HFFc6 (cell line): ENCODE measurements at places on chromosomes 3 and 15. TPM values are rescaled to one million over a fixed set of nuclear protein-coding genes. Genes with fewer than 3 reads are reported as not detected.
A peak's percentile ranks its signal among the peaks of the same experiment; 100 is the strongest.

Gene RGMA
- 0.11 to 0.19 TPM in 2 of 3 replicates, not detected in the other for total RNA-seq

Gene HAPLN3
- total RNA-seq, result 9.3 to 16.8 TPM (median 14.5 TPM) in 3 replicates

Gene GOLGA8T
- total RNA-seq, result not detected in 3 replicates

Gene TMEM40
- not detected in 2 replicates for total RNA-seq

Gene DCLK3
- not detected in 3 replicates for total RNA-seq

Gene EFHB
- 0.27 to 1.2 TPM (median 0.96 TPM) in 3 replicates for total RNA-seq

Gene TRIM42
- total RNA-seq, result not detected in 3 replicates

Gene PIGZ
- total RNA-seq, result 4.3 to 4.6 TPM (median 4.3 TPM) in 3 replicates

Gene TFRC
- 129 to 131 TPM (median 131 TPM) in 3 replicates for total RNA-seq

Gene MTHFS
- 21.0 and 22.6 TPM in 2 replicates for total RNA-seq

DNA sequence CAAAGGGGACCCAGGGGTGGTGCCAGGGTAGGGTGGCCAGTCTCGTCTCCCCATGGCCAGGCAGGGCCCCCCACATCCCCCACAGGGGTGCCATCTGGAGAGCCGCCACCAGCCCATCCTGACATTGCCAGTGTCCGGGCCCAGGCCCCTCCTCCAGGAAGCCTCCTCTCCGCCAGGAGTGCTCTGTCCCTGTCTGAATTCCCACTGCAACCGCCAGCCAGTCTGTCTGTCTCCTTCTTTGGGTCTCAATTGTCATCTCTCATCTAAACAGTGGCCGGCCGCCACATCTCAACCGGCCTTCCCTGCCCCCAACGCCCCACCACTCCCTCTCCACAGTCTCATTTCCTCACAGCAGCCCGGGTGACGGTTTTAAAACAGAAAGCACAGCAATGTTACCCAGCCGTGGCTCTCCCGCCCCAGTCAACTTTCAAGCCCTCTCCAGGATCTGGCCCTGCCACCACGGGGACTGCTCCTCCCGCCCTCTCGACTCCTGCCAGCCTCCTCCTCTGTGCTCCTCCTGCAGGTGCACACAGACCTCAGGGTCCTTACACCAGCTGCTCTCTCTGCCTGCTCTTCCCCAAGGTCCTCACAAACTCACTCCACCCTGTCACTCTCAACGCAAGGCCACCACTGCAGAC is 57.0 kb downstream of the IQSEC1 start:
- peaks cover 34% of the 10 kb centered on the region for H3K4me1 ChIP-seq
- H3K4me3 ChIP-seq, result no peak overlapping the region
- H3K27me3 ChIP-seq, result peaks cover 14% of the 10 kb centered on the region
- no peak for DNase-seq
- no peak overlapping the region for H3K27ac ChIP-seq

DNA sequence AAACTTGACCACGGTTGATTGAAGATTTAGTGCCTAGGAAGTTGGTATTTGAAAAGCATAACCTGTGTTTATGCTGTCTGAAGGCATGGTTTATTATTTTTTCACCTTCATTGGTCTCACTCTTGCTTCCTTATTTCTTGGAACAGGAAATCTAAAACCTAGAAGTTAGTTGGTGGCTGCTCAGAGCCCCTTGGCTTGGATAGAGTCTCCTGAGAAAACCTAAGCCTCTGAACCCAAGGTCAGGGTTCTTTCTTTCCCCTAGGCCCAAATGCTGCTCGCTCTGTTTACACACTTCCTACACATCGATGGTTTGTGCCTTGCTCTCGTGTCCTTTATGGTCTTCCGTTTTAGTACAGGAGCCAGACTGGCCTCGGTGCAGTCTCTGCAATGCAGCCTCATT is 82.2 kb downstream of the TRAK1 start:
- peak overlapping the region; percentile 24; the same call in 1 of the 2 replicates for H3K27ac ChIP-seq
- no peak overlapping the region for H3K4me3 ChIP-seq
- no peaks in the 10 kb centered on the region for H3K27me3 ChIP-seq
- H3K36me3 ChIP-seq, result no peaks in the 10 kb centered on the region; the same call in 1 of the 2 replicates

DNA sequence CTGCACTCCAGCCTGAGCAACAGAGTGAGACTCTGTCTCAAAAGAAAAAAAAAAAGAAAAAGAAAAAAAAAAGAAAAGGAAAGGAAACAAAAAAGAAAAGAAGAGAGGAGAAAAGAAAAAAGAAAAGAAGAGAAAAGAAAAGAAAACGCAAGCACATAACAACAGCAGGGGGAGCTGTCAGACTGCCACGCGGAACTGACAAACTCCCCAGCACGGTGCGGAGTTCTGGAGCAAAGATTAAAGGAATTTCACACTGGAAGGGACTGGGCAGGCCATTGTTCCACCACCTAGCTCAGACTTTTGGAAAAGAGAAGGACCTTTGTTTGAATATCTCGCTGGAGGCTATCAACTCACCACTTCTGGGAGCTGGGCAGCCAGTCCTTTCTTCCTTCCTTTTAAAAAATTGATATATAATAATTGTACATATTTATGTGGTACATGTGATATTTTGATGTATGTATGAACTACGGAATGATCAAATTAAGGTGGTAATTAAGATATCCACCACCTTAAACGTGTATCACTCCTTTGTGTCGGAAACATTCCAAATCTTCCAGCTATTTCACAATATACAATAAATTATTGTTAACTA is 40.5 kb downstream of the DPPA2 start:
- no peaks in the 10 kb centered on the region for H3K36me3 ChIP-seq
- no peaks in the 10 kb centered on the region for H3K27me3 ChIP-seq
- no peaks in the 10 kb centered on the region for H3K4me1 ChIP-seq
- H3K4me3 ChIP-seq, result peak overlapping the region; percentile 63; the same call in 1 of the 2 replicates

DNA sequence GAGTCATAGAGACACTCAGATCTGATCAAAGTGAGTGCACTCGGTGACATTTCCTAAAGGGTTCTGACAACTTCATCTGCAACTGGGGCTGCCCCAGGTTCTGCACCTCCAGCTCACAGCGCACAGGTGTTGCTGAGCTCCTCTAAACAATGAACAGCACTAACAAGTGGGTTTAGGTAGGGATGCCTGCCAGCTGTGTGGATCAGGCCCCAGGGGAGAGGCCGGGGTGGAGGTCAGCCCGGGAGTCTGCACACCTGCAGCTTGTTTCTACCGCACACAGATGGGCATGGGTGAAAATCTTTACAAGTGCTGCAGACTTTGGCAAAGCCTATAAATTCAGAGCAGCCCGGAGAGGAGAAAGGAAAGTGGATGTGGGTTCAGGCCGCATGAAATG is 355 bp downstream of the FBXW12 start:
- H3K27me3 ChIP-seq, result peaks cover 35% of the 10 kb centered on the region
- no peak for DNase-seq

- H3K27me3 ChIP-seq, result peaks cover 16% of the 10 kb centered on the region
- no peak for DNase-seq
Observed at GRCh38 chr3:121974601-121975111, 47.4 kb downstream of the ILDR1 start.

DNA sequence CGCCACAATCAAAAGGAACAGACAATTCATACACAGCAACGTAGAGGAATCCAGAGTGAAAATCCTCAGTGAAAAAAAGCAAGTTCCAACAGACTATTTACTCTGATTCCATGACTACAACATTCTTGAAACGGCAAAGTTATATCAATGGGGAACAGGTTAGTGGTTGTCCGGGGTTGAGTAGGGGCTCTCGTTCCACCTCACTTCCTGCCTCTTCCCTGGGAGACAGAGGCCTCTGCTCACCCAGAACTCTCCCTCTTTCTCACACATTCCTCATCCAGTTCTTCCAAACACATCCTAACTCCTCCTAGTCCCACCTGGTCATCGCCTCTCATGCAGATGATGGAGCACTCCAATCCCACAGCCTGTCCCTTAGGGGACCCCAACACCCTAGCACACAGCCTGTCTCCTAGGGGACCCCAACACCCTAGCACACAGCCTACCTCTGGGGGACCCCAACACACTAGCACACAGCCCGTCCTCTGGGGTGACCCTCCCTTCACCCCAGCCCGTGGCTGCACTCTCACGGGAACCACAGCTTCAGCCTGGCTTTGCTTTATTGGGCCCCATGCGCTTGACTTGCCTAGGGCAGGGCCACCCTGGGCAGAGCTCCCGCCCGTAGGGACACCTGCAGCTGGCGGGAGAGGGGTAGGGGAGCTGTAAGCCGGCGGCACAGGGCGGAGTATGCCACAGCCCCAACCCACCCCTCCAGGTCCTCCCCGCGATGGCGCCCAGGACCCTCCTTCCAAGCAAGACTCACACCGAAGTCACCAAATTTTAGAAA is 5.2 kb downstream of the OCA2 start:
- H3K36me3 ChIP-seq, result no peaks in the 10 kb centered on the region
- DNase-seq, result no peak
- no peak overlapping the region for H3K27ac ChIP-seq

- H3K4me3 ChIP-seq, result no peak overlapping the region
- peaks cover 24% of the 10 kb centered on the region for H3K27me3 ChIP-seq
- peaks cover 76% of the 10 kb centered on the region for H3K36me3 ChIP-seq
- H3K27ac ChIP-seq, result peak overlapping the region; percentile 45; the same call in 1 of the 2 replicates
Observed at GRCh38 chr15:67166280-67167009, 88.0 kb downstream of the AAGAB start.

- H3K36me3 ChIP-seq, result peaks cover 10% of the 10 kb centered on the region
- H3K27me3 ChIP-seq, result no peaks in the 10 kb centered on the region
- DNase-seq, result peak; percentile 38
- peaks cover 8% of the 10 kb centered on the region for H3K4me1 ChIP-seq
- H3K27ac ChIP-seq, result no peak overlapping the region
Observed at GRCh38 chr3:143040261-143040879, 39.0 kb downstream of the U2SURP start.

DNA sequence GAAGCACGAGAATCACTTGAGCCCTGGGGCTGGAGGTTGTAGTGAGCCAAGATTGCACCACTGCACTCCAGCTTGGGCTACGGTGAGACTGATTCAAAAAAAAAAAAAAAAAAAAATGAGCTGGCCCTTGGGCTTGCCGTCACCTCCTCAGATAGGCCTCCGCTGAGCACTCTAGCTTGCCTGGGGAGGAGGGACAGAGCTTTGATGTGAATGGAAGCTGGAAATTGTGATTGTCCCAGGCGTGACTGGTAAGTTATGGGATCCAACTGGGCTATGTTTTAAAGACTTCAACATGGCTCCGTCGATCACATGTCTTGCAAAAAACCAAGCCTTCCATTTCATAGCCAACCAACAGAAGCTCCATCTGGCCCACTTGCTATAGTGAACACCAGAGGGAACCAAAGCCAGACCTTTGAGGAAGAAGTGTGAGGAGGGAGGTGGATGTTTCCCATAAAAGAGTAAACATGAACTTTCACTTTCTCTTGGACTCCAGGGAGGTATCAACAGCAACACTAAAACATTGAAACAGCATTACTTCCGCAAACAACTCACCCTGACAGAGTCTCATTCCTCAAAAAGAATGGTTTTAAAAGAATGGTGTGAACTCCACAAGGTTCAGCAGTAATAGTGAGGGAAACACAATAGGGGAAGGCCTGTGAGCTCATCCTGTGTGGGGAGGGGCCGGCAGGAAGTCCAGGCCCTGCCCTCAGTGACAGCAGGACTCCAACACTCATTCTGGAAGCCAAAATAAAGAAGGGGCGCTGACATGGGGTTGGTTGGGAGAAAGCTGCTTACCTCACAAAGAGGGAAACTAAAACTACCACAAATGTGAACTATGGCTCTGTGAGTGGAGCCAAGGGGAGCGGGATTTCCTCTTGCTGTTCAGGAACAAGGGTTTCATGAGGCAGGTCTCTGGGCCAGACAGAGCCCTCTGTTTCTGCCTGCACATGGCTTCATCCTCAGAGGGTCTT is 59.2 kb upstream of the IL12A start:
- H3K36me3 ChIP-seq, result peaks cover 21% of the 10 kb centered on the region
- H3K27me3 ChIP-seq, result peaks cover 2% of the 10 kb centered on the region; the same call in 1 of the 2 replicates
- peak overlapping the region; percentile 87 for H3K27ac ChIP-seq
- H3K4me1 ChIP-seq, result peaks cover 66% of the 10 kb centered on the region
- peak; percentile 86 for DNase-seq

GRCh38 chr3:113783980-113784379 is 37.1 kb downstream of the ATP6V1A start:
- H3K36me3 ChIP-seq, result peaks cover 5% of the 10 kb centered on the region
- H3K4me3 ChIP-seq, result peak overlapping the region; percentile 60
- H3K27me3 ChIP-seq, result peaks cover 2% of the 10 kb centered on the region; the same call in 1 of the 2 replicates

GRCh38 chr3:114361391-114361790 is 67.6 kb downstream of the TIGIT start:
- H3K4me1 ChIP-seq, result peaks cover 35% of the 10 kb centered on the region
- H3K4me3 ChIP-seq, result no peak overlapping the region
- no peak for DNase-seq
- no peaks in the 10 kb centered on the region; the same call in 1 of the 2 replicates for H3K27me3 ChIP-seq
- no peak overlapping the region for H3K27ac ChIP-seq

- H3K4me3 ChIP-seq, result peak overlapping the region; percentile 45
- H3K4me1 ChIP-seq, result peaks cover 28% of the 10 kb centered on the region
- no peaks in the 10 kb centered on the region for H3K36me3 ChIP-seq
Observed at GRCh38 chr15:35557544-35557943, 11.6 kb upstream of the DPH6 start.

DNA sequence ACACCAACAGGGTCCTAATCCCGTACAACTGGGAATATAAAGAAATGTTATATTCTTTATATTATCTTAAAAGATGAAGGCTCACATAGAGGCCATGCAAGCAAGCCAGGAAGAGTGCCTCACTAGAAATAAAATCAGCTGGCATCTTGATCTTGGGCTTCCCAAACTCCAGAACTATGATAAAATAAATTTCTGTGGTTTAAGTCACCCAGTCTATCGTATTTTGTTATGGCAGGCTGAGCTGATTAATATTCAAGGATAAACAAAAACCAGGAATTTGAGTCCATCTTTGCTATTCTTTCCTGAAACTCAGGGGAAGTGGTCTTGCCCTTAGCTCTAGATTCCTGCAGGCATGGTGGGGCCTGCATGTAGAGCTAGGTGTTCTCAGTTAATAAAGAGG is 42.7 kb downstream of the ATOSA start:
- peaks cover 9% of the 10 kb centered on the region; the same call in 1 of the 2 replicates for H3K36me3 ChIP-seq
- no peaks in the 10 kb centered on the region; the same call in 1 of the 2 replicates for H3K27me3 ChIP-seq
- H3K4me1 ChIP-seq, result peaks cover 10% of the 10 kb centered on the region
- DNase-seq, result peak; percentile 37

DNA sequence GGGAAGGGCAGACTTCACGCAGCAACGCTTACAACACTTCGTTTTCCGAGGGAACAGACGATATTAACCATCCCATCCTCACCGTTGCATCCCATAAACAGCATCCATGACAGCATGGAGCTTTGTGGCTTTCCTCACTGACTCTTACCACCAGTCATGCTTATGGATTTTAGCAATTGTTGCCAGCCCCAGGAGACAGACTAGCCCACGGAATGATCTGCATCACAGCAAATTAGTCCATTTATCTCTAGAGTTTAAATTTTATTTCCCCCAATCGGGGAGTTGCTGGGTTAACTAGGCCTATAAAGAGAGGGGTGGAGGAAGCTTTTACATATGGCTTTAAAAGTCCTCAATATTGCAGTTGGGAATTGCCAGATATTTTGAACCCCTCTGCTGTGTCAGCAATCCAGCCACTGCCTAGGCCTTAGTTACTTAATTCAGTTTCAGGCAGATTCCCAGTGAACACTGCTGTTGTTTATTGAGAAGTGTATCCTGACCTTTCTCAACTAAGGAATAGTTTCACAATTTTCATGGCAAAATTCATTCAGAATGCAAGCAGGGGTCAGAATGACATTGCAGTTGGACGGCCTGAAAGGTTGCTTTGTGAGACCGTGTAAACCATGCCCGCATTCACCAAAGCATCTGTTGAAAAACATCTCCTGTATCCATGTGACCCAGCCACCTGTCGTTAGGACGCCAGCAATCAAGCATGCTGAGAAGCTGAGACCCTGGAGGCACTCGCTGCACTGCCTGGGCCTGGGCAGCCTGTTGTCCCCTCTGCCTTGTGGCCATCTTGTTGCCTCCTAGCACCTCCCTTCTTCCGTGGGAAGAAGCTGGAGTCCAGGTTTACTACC is 397.4 kb upstream of the TPM1 start:
- no peak overlapping the region for H3K4me3 ChIP-seq
- H3K27ac ChIP-seq, result no peak overlapping the region
- no peak for DNase-seq
- H3K36me3 ChIP-seq, result peaks cover 7% of the 10 kb centered on the region
- H3K4me1 ChIP-seq, result peaks cover 24% of the 10 kb centered on the region
